ENCODE measurements at places on chromosomes 4 and X.
A peak's percentile ranks its signal among the peaks of the same experiment; 100 is the strongest.

DNA sequence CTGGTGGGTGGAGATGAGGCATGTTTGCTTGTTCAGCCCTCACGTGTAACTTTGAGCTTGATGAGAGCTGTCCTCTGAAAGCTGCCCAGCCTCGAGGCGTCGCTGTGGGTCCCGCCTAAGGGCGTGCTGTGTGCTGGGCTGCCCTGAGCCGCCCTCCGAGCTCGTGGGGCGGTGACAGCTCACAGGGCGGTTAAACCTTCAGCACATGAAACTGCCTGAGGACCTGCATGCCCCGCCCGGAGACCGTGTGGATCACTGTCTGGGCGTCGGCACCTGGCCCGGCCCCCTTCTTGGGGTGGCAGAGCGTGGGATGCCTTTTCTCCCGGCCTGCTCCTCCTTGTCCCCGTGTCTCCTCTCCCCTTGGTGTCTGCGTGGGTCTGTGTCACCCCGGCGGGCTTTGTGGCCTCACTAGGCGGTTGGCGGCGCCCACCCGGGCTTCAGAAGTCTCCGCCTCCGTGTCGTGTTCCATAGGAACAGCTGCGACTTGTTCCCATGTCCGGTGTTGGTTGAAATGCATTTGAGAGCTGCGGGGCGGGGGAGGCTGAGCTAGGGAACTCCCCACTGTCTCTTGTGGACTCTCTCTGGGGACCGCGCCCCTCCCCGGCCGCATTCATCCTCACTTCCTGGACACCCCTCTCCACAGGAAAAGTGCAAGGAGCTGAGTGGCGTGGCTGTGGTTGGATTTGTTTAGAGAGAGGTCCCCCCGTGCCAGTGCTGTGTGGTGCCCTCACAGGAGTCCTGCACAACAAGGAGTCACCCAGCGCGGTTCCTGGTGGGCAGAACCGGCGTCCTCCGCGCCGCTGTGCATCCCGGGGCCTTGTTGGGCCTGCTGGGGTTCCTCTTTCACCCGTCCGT lies 6.8 kb downstream of the AKAP17A start:
- peak; percentile 16 for DNase-seq

DNA sequence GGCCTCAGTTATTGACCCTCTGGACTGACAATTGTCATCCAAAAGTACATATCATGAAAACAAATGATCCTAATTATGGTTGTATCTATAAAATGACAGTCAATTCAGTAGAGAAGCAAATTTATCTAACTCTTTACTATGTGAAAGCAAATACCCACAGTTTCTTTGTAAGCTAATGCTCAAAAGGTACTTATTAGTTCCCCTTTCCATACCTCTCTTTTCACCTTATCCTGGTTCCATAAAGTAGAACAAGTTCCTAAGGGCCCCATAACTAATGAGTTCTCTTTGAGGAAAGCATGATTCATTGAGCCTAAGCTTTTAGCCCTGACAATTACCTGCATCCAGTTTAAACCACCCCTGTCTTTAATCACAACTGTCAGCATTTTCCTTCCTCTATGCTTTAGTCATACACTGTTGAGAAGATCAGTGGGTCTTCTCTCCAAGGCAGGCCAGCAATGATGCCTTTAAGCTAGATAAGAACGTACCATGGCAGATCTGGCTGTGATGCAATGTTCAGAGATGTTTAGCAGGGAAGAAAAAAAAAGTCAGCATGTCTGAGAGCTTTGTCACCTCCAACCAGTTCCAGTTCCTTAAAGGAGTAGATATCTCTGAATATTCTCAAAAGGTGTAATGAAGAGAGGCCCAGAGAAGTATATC lies 179.7 kb upstream of the RASGEF1B start:
- no peak for DNase-seq

GRCh38 chr4:88928852-88929251 lies 128.1 kb downstream of the FAM13A start:
- no peak for DNase-seq

GRCh38 chr4:98319021-98319420 lies 57.8 kb downstream of the RAP1GDS1 start:
- DNase-seq = no peak

DNA sequence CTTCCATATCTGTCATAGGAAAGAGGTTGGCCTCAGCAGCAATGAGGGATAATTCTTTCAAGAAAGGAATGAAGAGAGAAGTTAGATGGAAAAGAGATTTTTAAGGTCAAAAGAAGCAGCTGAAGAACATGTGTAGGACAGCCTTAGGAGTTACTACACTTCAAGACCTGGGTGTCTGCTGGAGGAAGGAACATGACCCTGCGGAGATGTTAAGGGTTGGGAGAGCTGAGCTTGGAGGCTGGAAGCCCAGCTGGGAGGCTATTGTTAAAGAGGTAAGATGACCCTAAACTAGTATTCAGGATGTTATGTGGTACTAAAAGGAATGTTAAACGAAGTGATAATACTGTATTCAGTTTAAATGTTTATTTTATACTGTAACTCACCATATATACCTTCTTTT lies 15.0 kb downstream of the HADH start:
- no peak for DNase-seq

GRCh38 chr4:26001413-26001812 lies 87.4 kb downstream of the SMIM20 start:
- DNase-seq = no peak

GRCh38 chr4:112023402-112023950 lies 121.8 kb upstream of the FAM241A start:
- no peak for DNase-seq

GRCh38 chr4:7829652-7830580 lies 109.7 kb downstream of the AFAP1 start:
- no peak for DNase-seq

DNA sequence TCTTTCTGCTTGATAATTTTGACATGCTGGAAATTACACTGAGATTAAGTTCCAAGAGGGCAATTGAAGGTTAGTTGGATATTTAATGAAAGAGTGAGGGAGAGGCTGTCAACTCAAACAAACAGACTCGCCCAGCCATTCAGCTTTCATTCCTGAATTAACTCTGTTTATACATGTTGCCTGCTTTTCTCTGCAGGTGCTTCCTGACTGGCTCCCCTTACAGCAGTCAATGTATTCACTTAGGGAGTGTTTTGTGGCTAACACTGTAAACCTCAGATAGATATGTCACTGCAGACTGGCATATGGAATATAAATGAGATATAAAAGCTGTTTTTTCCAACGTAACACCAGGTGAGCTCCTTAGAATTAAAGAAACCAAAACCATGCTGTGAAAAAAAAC lies 28.7 kb downstream of the TMPRSS11A start:
- DNase-seq = no peak

DNA sequence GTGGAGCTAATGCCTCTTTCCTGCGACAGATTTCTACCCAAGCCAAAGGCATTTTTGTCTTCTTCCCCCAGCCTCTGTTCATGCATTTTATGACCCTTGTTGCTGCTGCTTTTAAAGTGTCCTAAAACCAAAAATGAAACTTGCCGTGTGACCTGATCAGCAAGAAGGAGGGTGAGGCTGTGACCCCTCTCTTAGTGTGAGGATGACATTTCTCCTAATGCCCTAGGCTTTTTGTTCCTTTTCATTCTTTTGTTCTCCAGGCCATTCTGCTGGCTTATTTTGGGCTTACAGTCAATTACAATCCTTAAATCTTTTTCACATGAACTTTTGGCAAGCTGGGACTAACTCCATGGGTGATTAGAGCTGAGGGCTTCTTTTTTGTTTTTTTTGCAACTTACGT lies 34.4 kb downstream of the PTTG2 start:
- no peak for DNase-seq

GRCh38 chrX:19212037-19212436 lies 89.8 kb upstream of the ADGRG2 start:
- DNase-seq = no peak

DNA sequence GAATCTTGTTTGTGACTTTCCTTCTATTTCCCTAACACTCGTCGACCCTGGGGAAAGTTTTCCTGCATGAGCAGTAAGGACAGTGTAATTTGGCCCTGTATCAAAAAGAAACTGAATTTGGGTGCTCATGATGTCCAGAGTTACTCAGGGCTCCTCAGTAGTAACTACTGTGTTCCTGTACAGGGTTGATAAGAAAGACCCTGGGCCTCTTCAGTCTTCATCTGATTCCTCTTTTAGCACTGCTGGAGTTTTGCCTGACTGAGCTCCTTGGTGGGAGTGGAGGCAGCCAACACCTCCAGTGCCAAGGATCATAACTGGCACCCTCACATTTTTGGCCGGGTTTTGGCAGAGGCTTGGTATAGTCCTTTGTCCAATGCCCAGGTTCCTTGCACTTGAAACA lies 7.1 kb upstream of the AREG start:
- no peak for DNase-seq

DNA sequence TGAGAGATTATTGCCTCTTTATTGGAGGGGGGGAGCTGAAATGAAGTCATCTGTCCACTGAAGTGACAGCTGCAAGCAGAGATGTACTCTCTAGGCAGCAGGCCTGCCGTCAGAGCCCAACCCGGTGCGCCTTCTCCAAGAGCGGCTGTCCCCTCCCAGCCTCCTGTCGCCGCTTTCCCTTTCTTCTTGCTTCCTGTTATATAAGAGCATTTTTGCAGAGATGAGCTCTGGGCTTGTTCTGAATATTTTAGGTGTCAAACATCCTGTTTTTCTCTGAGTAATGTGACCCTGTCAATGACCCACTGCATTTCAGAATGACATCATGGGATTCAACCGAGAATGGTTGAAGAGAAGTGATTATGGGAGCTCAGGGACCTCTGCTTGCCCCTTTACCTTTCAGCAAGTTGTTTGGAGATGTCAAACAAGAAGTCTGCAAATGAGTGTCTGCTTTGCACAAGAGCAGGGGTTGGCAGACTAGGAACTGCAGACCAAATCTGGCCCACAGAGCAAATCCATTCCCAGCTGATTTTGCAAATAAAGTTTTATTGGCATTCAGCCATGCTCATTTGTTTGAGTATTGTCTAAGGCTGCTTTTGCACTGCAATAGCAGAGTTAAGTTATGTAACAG lies 79.9 kb downstream of the SLC9A6 start:
- peak; percentile 62 for DNase-seq

DNA sequence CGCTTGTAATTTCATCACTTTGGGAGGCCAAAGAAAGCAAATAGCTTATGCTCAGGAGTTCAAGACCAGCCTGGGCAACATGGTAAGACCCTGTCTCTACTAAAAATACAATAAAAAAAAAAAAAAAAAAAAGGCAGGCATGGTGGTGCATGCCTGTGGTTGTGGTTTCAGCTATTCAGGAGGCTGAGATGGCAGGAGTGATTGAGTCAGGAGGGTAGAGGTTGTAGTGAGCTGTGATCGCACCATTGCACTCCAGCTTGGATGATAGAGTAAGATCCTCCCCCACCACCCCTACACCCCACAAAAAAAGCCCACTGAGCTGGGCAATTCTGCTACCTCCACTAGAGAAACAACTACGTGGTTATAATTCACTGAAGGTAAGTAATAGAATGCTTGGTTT lies 118.8 kb upstream of the PCDH18 start:
- DNase-seq = no peak

DNA sequence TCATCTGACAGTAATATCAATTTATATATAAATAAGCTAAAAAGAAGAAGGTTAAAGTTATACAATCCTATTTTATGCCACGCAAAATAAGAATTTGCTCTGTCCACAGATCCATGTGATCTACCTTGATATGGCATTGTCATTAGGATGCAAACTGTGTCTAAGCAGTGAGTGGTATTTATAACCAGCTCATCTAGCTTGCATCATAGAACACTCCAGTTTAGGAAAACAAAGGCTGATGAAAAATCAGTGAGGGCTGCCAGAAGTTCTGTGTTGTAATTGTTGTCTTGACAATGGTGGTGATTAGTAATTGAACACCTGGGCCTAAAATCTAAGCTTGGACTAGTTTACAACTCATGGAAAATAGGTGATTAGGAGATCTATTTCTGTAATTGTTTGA lies 111.0 kb downstream of the CPE start:
- DNase-seq = no peak

DNA sequence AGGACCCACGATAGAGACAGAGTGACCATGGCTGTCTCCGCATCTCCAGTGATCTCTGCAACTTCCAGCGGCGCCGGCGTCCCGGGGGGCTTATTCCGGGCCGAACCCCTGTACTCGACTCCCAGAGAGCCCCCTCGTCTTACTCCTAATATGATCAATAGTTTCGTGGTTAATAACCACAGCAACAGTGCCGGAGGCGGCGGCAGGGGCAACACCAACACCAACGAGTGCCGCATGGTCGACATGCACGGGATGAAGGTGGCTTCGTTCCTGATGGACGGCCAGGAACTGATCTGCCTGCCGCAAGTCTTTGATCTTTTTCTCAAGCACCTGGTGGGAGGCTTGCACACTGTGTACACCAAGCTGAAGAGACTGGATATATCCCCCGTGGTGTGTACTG lies 343 bp downstream of the DACH2 start:
- no peak for DNase-seq

- no peak for DNase-seq
These were observed 19.8 kb upstream of the PPP1R2C start for GRCh38 chrX:42797651-42798269.

- no peak for DNase-seq
These were observed 1.1 kb upstream of the KLHL13 start for GRCh38 chrX:118117741-118118140.

GRCh38 chr4:127217586-127218229 lies 415.0 kb upstream of the INTU start:
- DNase-seq = no peak

GRCh38 chrX:136584545-136584944 lies 52.5 kb downstream of the VGLL1 start:
- no peak for DNase-seq

- DNase-seq = no peak
These were observed 8.4 kb upstream of the CD99 start for GRCh38 chrX:2682565-2683177.

DNA sequence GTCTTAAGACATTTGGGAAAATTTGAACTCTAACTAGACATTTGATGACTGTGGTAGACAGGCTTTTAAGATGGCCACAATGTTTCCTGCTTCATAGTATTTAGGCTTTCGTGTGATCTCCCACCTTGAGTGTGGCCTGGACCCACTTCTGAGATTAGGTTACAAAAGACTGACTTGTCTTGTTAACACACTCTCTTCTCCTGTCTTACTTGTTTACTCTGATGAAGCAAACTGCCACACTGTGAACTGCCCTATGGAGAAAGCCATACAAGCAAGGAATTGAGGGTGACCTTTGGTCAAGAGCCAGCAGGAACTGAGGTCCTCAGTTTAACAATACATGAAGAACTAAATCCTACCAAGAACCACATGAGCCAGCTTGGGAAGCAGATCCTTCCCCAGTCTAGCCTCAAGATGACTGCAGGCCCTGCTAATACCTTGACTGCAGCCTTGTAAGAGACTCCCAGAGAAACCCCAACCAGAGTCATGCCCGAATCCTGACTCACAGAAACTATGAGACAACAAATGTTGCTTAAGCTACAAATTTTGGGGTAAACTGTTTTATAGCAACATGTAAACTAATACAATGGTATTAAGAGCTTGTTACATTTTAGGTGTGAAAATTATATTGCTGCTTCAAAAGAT lies 20.3 kb downstream of the UBA6 start:
- no peak for DNase-seq

GRCh38 chrX:68203211-68203610 lies 230.1 kb downstream of the OPHN1 start:
- no peak for DNase-seq

- DNase-seq = no peak
These were observed 305.3 kb downstream of the FRMPD4 start for GRCh38 chrX:12443534-12444098.

GRCh38 chr4:153274967-153275366 lies 69.5 kb upstream of the MND1 start:
- no peak for DNase-seq

Measured in natural killer cell (primary cell).